ENCODE measurements at places on chromosomes 7 and 10. TPM values are rescaled to one million over a fixed set of nuclear protein-coding genes. Genes with fewer than 3 reads are reported as not detected.

DNA sequence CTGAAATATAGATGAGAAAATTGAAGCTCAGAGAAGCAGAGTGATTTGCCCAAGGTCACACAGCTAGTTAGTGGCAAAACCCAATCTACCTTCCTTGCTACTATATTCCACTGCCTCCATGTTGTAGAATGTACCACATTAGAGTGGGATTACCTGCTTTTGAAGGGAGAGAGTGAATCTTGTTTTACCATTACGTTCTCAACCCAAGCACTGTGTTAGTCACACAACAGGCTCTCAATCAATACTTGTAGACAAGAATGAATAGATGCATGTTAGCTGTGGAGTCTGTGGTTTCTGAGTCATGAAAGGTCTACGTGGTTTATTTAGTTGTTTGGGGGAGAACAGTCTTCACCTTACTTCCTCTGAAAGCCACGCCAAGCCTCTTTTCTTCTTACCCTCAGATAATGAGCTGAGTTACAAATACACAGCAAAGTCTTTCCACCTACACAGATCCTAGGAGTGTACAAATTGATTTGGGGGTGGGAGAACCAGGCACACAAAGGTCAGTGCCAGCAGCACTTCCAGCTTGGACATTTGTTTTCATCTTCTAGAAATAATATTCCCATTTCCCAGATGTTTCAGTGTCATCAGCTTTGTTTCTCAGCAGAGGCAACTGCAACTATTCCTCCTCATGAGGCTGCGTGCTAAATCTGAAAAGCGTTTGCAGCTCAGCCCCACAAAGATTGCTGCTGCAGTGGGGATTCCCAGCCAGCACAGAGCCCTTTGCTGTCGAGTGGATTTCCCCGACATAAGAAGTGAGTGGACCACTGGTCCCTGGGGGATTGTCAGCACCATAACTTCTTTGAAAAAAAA lies 71.5 kb upstream of the ADO start:
- H3K4me3 ChIP-seq, result no peak overlapping the region
- H3K27ac ChIP-seq, result no peak overlapping the region
- no peak for DNase-seq
- peaks cover 42% of the 10 kb centered on the region for H3K27me3 ChIP-seq
- no peaks in the 10 kb centered on the region for H3K4me1 ChIP-seq

GRCh38 chr10:117537436-117537903 lies 5.1 kb upstream of the EMX2 start:
- H3K4me1 ChIP-seq, result peaks cover 24% of the 10 kb centered on the region
- peak; percentile 75 for DNase-seq
- peak overlapping the region; percentile 49 for H3K4me3 ChIP-seq
- no peak overlapping the region for H3K27ac ChIP-seq
- H3K27me3 ChIP-seq, result peaks cover 98% of the 10 kb centered on the region

GRCh38 chr10:43409385-43410109 lies 561 bp upstream of the HNRNPF start:
- H3K4me1 ChIP-seq, result peaks cover 15% of the 10 kb centered on the region
- H3K4me3 ChIP-seq, result peak overlapping the region; percentile 88

DNA sequence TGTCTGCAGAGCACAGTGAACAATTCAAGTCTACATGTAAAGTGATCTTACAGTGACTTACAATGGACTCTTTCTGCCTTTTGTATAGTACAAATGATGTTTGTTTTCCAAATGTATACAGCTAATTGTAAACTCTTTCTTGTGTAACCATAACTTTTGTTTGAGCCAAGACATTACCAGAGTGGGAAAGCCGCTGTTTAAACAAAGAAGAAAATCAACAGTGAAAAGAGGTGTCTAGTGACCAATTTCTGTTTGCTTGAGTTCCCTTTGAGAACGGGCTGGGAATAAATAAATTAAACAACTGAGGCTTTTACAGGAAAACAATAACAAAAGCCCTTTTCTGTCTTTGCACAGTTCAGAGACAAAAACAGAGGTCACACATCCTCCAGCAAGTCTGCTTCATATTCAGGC lies 1163.4 kb downstream of the CNTNAP2 start:
- no peak overlapping the region for H3K4me3 ChIP-seq
- no peak overlapping the region for H3K27ac ChIP-seq
- H3K36me3 ChIP-seq, result no peaks in the 10 kb centered on the region
- no peaks in the 10 kb centered on the region for H3K4me1 ChIP-seq

- DNase-seq, result no peak
- no peaks in the 10 kb centered on the region for H3K4me1 ChIP-seq
- H3K27me3 ChIP-seq, result peaks cover 6% of the 10 kb centered on the region
- no peak overlapping the region for H3K27ac ChIP-seq
- no peak overlapping the region for H3K4me3 ChIP-seq
These were observed 93.1 kb upstream of the NAMPT start for GRCh38 chr7:106377847-106378361.

DNA sequence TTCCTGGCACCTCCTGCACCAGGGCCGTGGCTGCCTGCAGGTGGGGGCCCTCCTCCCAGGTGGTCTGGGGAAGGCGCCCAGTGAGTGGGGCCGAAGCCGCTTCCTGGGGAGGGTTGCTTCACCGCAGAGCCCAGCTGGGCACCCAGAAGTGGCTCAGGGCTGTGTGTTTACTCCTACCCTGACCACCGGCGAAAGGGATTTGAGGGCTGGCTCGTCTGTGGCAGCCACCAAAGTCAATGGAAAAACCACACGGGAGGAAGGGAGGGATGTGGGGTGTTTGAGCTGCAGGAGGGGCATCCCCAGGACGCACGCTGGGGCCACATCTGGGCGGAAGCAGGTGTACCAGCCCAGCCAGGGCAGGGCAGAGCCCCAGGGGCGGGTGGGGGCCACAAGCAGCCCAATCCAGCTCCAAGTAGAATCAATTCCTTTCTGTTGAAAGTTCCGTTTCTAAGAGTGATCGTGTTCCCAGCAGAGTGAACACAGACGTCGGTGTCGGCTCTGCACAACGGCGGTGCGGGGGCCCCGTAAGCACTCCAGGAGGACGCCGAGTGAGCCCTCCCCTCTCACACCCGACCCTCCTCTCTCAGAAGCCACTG lies 69.9 kb downstream of the FOXL3 start:
- peaks cover 2% of the 10 kb centered on the region for H3K36me3 ChIP-seq
- peaks cover 6% of the 10 kb centered on the region for H3K27me3 ChIP-seq
- H3K4me1 ChIP-seq, result peaks cover 25% of the 10 kb centered on the region
- no peak overlapping the region for H3K4me3 ChIP-seq

DNA sequence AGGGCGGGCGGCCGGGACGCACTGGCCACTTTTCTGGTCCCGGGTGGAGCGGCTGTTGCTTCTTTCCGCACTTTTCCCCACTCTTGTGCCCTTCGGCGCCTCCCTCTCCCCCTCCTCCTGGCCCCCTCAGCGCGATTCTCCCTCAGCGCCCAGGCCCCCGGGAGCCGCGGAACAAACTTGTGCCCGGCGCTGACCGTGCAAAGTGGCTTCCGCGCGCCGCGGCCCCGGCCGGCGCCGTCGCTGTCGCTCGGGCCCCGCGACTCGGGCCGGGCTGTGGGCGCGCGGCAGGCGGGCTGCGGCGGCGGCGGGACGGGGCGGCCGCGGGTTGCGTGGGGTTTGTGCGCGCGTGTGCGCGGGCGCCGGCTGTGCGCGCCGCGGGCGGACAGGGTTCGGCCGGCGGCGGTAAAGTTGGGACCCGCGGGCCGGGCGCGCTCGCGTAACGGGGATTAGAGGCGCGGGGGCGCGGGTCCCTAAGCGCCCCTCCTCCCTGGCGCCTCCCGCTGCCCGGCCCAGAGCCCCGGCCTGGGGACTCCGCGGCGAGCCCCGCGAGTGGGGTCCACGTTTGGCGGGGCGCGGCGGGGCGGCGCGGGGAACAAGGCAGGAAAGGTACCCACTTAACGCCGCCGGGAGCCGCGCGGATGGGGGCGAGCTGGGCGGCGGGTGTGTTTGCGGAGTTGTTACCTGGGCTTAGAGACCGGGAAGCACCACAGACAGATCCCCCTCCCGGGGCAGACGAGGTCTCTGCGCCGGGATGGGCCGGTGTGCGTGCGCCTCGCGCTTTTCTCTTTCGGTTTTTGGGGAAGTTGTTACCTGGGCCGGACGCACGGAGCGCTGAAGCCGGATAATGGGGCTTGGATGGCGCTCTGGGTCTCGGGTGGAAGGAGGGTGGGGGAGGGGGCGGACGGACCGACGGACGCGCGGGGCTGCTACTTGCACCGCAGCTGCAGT lies 860 bp downstream of the ZEB1 start:
- H3K4me1 ChIP-seq, result peaks cover 21% of the 10 kb centered on the region
- peaks cover 59% of the 10 kb centered on the region for H3K27me3 ChIP-seq
- peak overlapping the region; percentile 79 for H3K27ac ChIP-seq
- H3K4me3 ChIP-seq, result peak overlapping the region; percentile 99

- no peaks in the 10 kb centered on the region for H3K4me1 ChIP-seq
- no peak for DNase-seq
- H3K36me3 ChIP-seq, result no peaks in the 10 kb centered on the region
These were observed 87.3 kb downstream of the LHFPL3 start for GRCh38 chr7:104415700-104416099.

- H3K4me1 ChIP-seq, result peaks cover 32% of the 10 kb centered on the region
- no peaks in the 10 kb centered on the region for H3K36me3 ChIP-seq
- no peak overlapping the region for H3K27ac ChIP-seq
- DNase-seq, result no peak
These were observed 34.3 kb upstream of the NPVF start for GRCh38 chr7:25262586-25262985.

DNA sequence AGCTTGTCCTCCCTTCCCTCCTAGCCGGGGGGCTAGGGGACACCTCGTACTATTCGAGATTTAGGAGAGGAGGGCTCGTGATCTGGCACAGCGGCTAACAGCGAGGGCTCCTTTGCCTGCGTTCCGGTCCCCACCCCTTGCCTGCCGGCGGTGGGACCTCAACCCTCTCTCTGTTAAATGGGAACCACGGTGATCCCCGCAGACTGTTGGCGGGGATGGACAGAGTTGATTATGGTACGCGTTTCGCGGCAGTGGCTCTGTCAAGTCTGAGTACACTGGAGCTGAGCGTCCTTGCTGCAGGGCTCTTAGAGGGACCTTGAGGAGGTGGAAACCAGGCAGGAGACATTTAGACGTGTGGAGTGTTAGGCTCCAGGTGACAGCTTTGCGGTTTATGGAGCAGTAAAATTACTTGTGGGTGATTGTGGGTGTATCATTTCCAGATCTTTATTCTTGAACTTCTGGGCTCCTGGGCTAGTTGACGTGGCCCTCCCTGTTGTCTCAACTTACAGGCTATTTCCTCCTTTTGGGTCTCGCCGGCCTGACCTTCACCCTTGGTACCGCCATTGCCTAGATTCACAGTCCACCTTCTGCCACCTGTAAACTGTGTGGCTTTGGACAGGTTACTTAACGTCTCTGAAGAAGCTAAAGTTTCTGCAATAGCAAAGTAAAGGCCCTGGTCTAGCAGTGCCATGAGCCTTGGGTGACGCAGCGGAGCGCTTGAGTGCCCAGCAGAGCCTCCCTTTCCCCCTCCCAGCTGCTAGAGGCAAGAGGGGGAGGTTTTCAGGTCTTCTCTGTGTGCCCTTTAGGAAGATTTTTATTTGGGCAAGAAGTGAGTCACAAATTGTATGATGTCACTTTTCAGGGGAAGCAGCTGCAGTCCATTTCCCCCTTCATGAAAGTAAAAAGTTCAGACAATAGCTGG lies 739 bp downstream of the CASP7 start:
- peaks cover 8% of the 10 kb centered on the region for H3K4me1 ChIP-seq
- H3K27ac ChIP-seq, result peak overlapping the region; percentile 81
- DNase-seq, result no peak
- H3K4me3 ChIP-seq, result peak overlapping the region; percentile 83
- peaks cover 3% of the 10 kb centered on the region for H3K27me3 ChIP-seq
- peaks cover 18% of the 10 kb centered on the region for H3K36me3 ChIP-seq

DNA sequence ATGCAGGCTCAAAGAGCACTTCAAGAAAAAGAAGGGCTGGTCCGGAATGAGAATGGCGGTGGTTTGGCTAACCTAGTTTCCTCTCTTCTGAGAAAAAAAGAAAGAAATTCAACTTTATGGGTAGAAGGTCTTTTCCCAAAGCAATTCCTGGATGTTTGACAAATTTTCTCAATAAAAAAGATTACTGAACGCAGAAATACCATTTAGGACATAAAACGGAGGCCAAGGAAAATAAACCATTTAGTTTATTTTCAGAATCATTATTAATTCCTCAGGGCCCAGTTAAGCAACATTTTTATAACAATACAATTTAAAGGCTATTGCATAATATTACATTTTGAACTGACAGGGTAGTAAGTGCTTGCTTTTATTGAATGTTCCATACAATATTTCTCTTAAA lies 284.6 kb upstream of the ANKRD30A start:
- H3K27ac ChIP-seq, result no peak overlapping the region
- no peak for DNase-seq
- H3K36me3 ChIP-seq, result no peaks in the 10 kb centered on the region
- H3K4me3 ChIP-seq, result no peak overlapping the region

DNA sequence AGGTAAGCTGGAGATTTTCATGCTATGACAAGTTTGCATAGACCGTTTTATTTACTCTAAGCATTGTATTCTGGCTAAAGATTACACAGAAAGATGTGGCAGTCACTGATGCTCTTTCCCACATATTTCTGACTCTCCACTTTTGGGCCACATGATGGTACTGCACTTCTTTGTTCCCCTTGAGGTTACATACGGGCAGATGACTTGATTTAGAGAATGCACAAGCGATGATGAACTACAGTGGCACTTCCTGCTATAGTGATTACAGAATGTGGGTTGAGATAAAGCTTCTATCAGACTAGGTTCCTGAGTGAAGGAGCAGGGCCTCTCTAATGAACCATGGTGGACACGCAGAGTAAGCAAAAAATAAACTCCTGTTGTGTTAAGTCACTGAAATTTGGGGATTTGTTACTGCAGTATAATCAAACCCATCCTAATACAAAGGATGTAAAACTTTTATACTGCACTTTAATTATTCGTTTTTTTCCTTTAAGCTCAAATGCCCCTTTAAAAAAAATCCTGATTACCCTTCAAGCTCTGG lies 177.9 kb downstream of the TAX1BP1 start:
- no peaks in the 10 kb centered on the region for H3K27me3 ChIP-seq
- H3K36me3 ChIP-seq, result no peaks in the 10 kb centered on the region
- DNase-seq, result no peak
- H3K4me1 ChIP-seq, result peaks cover 8% of the 10 kb centered on the region
- H3K27ac ChIP-seq, result no peak overlapping the region

DNA sequence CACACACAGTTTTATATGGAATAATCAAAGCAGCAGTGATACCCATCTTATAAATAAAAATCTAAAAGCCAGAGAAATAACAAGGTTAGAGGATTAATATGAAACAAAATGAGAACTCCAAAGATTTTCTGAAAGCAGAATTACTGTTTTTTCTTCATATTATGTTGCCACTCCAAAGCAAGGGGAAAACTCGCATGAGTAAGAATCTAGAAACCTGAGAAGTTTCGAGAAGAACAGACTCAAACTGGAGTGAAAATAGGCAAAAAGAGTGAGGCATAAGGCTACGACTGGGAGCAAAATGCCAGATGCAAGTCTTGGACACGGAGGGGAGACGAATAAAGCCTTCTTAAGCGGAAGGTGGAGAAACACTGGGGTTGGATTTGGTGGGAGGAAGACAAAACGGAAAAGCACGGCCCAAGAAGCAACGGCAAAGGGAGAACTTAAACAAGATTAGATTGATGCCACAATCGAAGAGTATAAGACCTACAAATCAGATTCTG lies 923 bp downstream of the TNPO3 start:
- no peak for DNase-seq
- peak overlapping the region; percentile 100 for H3K27ac ChIP-seq
- peaks cover 25% of the 10 kb centered on the region for H3K4me1 ChIP-seq
- H3K4me3 ChIP-seq, result peak overlapping the region; percentile 98

The AFAP1L2 gene
- total RNA-seq, result 5.7 TPM

The INMT gene
- total RNA-seq, result 4.3 TPM

The OR6V1 gene
- not detected for total RNA-seq

The AHR gene
- 45.6 TPM for total RNA-seq

The CLDN4 gene
- total RNA-seq, result 175 TPM

The SLC12A9 gene
- total RNA-seq, result 39.1 TPM

The MRC1 gene
- not detected for total RNA-seq

Measured in mesothelial cell of epicardium (in vitro differentiated cells).